ENCODE measurements at places on chromosomes 5 and 9. TPM values are rescaled to one million over a fixed set of nuclear protein-coding genes. Genes with fewer than 3 reads are reported as not detected.

Gene WNT8A
- total RNA-seq, result not detected

Gene INSL6
- not detected for total RNA-seq

Gene FRRS1L
- not detected for total RNA-seq

Gene SPATA31A3
- total RNA-seq, result not detected

Gene ZNF608
- total RNA-seq, result 6.7 TPM

Gene PCDHA10
- total RNA-seq, result 0.08 TPM

Gene SLC6A19
- not detected for total RNA-seq

Gene SLC34A1
- total RNA-seq, result 0.60 TPM

Gene LRRC19
- total RNA-seq, result 0.08 TPM

Gene CKMT2
- 0.96 TPM for total RNA-seq

Gene ZNF454
- total RNA-seq, result 0.52 TPM

Gene SLC6A18
- not detected for total RNA-seq

Gene GPR151
- not detected for total RNA-seq

Gene RGMB
- 9.7 TPM for total RNA-seq

Gene DMGDH
- 0.60 TPM for total RNA-seq

Data from esophagus mucosa (tissue), 1 donor.